ENCODE measurements at places on chromosomes 2 and 18.

- DNase-seq = no peak
Measured at GRCh38 chr2:11820650-11821049, 74.2 kb downstream of the LPIN1 start.

GRCh38 chr2:31386648-31387047 lies 27.9 kb downstream of the XDH start:
- DNase-seq = no peak

- no peak for DNase-seq
Measured at GRCh38 chr2:111162718-111163331, 42.1 kb downstream of the BCL2L11 start.

- no peak for DNase-seq
Measured at GRCh38 chr2:222295368-222296062, 3.3 kb downstream of the PAX3 start.

DNA sequence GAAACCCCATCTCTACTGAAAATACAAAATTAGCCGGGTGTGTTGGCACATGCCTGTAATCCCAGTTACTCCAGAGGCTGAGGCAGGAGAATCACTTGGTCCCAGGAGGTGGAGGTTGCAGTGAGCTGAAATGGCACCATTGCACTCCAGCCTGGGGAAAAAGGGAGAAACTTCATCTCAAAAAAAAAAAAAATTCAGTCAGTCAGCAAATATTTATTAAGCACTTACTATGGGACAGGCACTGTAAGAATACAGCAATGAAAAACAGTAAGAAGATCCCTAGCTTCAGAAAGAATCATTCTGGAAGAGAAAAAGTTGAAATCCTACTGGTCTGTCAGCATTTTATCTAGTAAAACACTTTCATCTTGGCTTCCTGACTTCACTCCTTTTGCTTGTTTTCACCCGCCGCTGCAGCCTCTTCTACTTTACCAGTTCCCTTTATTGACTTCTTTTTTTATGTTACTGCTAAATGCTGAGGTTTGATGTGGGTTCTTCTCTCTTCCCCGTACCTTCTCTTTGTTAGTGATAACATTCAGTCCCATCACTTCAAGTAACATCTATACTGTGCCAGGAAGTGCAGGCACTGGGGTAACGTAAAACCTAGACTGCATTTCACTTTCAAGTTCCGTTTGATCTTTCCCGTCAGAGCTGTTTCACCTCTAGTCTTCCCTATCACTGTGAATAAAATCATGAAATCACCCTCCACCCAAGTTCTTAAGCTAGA lies 10.8 kb upstream of the TAF4B start:
- no peak for DNase-seq

GRCh38 chr2:143856978-143857377 lies 662.9 kb downstream of the ZEB2 start:
- no peak for DNase-seq

DNA sequence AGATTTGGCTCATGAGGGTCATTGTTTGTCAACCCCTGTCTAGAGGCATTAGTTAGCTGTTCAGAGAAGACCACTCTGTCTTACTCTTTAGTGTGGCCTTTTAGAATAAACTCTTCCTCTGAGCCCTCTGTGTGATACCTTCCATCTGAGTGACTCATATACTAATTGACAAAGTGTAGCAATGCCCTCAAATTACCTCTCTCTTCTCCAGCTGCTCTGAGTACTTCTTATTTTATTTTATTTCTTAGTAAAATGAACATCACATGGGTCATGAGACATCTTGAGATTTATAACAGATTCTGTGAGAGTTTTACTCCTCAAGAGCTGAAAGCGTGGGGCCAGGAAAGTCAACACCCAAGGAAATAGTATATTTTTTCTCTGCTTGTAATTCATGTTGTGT lies 67.4 kb downstream of the KCTD18 start:
- DNase-seq = peak; percentile 23

DNA sequence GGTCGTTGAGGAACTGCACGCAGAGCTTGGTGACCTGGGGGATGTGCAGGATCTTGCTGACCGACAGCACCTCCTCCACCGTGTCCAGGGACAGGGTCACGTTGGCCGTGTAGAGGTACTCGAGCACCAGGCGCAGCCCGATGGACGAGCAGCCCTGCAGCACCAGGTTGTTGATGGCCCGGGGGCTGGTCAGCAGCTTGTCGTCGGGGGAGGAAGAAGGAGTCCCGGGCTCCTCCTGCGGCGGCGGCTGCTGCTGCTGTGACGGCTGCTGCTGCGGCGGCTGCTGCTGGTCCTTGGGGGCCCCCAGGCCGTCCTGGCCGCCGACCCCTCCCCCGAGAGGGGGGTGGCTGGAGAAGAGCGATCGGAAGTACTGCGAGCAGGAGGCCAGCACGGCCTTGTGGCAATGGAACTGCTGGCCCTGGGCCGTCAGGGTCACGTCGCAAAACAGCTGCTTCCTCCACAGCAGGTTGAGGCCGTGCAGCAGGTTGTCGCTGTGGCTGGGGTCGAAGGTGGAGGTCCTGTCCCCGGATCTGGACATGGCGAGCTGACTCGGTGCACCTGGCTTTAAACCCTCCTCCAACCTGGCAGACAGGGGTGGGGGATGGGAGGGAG lies 2.7 kb downstream of the KLHL14 start:
- no peak for DNase-seq

DNA sequence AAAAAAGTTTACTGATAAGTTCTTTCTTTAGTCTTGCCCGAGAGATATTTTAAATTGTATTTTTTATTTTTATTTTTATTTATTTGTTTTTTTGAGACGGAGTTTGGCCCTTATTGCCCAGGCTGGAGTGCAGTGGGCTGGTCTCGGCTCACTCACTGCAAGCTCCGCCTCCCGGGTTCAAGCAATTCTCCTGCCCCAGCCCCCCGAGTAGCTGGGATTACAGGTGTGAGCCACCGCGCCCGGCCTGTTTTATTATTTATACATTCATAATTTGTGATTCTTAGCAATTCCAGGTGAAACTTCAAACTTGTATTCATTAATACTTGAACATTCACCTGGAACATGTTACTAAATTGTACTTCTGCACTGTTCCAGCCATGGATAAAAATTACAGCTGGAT lies 2.9 kb downstream of the CREB1 start:
- no peak for DNase-seq

DNA sequence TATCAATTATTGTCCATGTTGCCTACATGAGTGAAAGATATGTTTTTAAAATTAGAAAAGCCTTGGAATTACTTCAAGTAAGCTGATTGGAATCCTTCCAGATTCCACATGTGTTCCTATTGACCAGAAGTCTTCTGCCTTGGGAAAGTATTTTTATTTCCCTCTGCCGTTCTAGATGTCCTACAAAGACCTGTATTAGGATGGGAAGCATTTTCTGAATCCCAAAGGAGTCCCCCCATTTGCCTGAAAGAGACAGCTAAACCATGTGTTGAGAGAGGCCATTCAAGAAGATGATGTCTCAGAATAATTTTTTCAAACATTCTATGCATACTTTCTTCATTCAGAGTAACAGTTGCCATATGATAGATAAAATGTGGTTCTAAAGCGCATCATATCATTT lies 19.0 kb upstream of the MYO1B start:
- no peak for DNase-seq
